Germinal center (tissue), 1 donor: ENCODE measurements at places on chromosomes 16 and 17.

GRCh38 chr16:19808061-19808641, 76.5 kb downstream of the GPRC5B start:
- DNase-seq = no peak

DNA sequence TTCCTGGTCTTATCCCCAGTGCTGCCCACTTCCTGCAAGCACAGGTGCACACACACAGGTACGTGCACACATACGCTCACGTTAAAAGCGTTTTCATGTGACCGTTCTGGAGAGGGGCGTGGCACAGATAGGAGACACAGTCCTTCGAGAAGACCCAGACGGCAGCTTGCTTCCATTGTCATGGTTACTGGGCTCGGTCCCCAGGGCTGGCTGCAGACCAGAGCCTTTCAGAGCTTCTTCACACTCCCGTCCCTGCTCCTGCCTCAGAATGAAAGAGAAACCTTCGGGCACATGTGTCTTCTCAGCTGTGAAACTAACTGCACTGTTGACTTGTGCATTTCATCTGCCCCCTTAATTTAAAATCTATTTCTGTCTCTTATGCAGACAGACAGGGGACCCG, 154.2 kb downstream of the PITPNC1 start:
- peak; percentile 24 for DNase-seq

- peak; percentile 39 for DNase-seq
These were observed 5.8 kb downstream of the SEPHS2 start for GRCh38 chr16:30439720-30440348.

DNA sequence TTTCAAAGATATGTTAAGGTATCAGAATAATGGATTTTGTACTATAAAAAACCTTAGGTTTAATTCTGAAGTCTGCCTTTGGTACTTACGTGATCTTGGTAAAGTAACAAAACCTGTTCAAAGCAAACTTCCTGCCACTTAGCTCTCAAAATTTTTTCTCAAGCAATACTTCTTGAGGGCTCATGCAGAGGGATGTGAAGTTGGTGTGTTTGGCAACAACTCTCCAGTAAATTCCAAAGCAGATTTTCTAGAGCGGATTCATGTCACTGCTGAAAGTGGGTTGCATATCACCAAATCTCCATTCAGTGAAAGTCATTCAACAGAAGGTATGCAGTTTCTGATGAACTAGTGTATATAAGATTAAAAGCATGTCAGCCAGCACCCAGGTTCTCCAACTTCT, 856.7 kb downstream of the CDH8 start:
- DNase-seq = no peak

DNA sequence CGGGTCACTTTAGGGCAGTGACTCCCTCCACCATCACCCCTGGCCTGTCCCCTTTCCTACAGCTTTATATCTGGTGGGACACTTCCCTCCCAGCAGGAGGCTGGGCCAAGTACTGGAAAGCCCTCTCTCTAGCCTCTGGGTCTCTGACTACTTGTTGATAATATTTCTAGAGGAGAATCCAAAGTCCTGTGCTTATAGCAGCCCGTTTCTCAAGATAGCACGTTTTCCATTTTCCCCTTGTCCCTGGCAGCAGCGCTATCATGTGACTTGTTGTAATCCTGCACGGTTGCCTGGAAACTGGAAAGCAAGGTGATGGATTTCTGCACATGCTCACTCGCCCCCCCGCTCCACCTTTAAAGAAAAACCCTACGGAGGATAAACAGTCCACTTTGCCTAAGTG, 3.3 kb upstream of the AXIN2 start:
- DNase-seq = no peak

GRCh38 chr16:84136331-84137125, 8.4 kb downstream of the HSDL1 start:
- DNase-seq = no peak

DNA sequence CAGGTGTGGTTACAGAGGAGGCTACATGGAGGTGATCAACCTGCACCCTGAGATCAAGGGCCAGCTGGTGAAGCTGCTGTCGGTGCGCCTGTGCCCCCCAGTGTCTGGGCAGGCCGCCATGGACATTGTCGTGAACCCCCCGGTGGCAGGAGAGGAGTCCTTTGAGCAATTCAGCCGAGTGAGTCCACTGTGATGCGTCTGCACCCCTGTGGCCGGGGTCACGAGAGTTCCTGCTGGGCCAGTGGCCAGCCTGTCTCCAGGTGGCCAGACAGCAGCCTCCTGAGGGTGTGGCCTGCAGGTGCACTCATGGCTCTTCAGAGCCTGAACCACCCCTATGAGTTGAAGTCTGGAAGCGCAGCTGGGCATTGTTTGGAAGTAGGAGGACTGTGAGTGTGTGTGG, 38.1 kb downstream of the GPT2 start:
- DNase-seq = no peak

DNA sequence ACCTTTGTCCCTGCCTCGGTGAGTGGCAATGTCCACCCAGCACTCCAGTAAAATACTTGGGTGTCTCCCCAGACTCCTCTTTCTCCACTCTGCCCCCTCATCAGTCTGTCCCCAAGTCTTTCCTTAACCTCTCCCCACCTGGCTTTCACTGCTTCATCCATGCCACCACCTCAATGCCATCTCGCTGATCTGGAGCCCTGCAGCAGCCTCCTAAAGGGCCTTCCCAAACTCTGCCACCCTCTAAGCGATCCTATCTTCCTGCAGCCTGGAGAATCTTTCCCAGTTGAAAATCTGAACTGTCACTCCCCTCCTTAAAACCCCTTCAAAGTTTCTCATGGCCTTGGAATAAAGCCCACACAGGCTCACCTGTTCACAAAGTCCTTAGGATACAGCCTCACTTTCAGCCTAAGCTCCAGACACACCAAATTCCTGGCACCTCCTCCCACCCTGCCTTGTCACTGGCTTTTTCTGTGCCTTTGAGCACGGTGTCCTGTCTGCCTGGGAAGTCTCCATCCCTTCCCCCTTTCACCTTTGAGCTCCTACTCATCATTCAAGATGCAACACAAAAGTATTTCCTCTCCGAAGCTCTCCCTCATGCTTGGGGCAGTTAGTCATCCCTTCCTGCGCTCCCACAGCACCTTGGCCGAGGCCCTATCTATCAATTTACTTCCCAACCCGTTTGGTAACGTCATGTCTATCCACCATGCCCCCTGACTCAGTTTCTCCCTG, 2.8 kb downstream of the WNK4 start:
- no peak for DNase-seq

- DNase-seq = no peak
These were observed 65.0 kb downstream of the NCOR1 start for GRCh38 chr17:16150251-16150856.

DNA sequence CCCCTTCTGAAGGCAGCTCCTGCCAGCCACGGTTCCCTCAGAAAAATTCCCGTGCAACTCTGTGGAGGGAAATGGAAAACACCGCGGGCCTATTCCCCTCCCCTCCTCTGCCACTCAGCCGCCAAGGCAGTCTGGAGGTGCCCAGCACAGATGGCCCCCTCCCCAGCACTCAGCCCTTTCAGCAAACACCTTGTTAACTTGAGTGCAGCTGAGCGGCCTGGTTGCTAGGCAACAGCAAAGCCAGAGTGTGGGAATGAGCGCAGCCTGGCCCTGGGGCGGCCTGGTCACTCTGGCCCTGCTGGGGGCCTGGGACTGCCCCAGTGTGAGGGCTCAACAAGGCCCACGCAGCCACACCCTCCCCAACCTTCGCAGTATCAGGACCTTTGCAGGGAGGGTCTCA, 32.8 kb downstream of the CACNA1G start:
- no peak for DNase-seq

- no peak for DNase-seq
These were observed 5.5 kb upstream of the ACSF2 start for GRCh38 chr17:50420419-50421112.

DNA sequence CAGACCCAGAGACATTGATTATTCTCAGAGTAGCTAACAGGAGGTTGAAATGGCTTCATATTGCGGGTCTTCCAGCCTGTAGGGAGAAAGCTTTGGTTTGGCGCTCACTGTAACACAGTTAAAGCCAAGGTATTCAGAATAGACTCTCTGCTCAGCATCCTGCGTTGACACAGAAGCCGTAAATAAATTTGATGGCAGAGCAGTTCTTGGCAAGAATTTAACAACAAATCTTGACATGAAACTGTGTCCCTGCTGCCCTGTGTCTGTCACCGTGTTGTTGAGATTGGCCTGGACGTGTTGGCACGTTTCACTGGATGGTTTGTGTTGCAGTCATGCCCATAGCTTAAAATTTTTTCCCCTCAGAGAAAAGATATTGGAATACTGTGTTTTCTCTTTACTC, 359.6 kb downstream of the SNX29 start:
- DNase-seq = no peak

DNA sequence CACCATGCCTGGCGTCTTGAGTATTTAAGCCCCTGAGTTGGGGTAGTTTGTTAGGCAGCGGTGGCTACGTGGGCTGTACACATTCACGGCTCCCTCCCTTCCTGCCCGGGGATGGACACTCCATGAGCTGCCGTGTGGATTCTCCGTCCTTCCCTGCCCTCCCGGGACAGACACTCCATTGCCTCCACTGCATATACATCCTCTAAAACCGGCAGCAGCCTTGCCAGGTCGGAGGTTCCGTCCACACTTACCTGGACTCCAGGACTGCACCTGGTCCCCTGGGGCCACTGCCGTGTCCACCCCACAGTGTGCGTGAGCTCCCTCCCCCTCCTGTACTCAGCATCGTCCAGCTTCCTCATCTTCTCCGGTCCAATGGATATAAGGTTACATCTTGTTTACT, 3.5 kb upstream of the SPATA2L start:
- no peak for DNase-seq

DNA sequence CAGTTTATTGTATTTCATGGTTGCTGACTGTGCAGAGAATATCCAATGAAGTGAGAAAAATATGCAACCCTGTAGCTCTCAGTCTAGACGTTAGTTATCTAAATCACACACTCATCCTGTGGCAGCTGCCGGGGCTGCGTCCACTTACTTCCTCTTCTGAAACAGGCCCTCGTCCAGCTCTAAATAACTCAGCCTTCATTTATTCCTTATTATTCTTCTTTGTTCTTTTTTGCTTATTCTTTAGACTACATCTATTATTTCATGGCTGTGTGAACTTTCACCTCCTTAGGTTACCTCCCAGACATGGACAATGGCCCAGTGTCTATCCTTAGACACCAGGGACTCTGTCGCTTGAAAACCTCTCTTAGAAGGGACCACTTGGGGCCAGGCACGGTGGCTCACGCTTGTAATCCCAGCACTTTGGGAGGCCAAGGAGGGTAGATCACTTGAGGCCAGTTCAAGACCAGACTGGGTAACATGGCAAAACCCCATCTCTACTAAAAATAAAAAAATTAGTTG, 3.4 kb upstream of the THUMPD1 start:
- no peak for DNase-seq

- no peak for DNase-seq
These were observed 19.8 kb upstream of the TANGO6 start for GRCh38 chr16:68823401-68824135.

DNA sequence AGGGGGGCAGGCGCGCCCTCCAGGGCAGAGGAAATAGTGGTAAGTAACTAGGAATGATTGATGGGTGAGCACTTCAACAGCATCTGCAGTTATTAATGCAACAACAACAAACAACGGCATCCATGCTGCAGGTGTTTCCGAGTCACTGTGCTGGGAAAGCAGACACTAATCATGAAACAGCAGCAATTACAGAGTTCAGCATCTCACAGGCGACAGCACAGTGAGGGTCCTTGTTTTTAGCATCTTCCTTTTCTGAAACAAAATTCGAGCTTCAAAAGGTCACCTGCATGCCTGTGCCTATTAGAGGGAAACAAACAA, 191.9 kb downstream of the SLC39A11 start:
- no peak for DNase-seq

DNA sequence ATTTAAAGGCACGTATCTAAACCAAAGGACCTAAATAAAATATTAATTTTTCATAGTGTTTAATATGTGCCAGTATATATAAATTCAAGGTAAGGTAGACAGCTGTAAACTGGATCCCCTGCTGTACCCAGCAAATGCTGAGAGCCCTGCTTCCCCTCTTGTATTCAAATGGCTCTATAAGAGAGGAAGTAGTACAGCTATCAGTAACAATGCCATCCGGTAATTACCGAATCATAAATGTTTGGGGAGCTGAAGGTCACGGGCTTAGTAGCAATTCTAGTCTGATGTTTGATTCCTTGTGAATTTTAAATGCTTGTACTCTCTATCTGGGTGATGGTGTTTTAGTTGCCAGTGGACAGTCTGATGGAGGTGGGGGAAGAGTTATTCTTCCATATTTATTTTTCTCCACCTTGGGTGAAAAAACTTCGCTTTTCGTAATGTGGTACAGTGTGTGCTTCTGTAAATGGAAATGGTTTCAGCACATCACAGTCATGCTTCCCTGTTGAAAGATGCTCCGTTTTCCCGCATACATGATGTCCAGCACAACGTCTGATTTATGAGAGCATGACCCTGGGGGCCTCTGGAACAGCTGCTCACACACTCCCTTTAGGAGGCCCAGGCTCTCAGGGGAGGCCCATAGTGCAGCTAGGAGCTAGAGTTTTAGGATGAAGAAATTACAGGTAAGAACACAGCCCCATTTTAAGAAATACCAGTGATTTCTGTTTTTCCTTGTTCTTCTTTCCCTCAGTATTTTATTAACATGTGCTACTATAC, 423.9 kb downstream of the WWOX start:
- DNase-seq = no peak

DNA sequence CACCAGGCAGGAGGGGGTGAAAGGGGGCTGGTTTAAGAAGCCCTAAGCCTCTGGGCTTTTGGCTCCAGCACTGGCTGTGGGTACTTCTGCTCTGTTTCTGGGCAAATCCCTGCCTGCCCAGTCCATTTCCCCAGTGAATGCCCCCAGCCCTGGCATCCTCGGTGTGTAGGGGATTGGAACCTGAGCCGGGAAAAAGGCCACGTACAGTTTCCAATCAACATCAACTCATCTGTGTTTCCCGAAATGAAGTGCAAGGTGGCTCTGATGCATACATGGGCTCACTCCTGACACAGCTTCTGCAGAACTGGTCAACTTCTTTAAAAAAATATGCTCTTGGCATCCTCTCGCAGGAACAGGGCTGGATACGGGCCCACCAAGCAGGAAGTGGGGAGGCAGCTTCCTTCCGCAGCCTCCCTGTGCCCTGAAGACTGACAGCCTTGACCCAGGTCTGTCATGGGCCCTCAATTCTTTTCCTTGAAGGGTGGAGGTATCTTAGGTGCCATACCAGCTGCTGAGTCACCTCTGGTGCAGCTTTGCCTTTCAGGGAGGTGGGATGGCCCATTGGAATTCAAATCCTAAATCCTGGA, 73.3 kb downstream of the N4BP1 start:
- DNase-seq = no peak

DNA sequence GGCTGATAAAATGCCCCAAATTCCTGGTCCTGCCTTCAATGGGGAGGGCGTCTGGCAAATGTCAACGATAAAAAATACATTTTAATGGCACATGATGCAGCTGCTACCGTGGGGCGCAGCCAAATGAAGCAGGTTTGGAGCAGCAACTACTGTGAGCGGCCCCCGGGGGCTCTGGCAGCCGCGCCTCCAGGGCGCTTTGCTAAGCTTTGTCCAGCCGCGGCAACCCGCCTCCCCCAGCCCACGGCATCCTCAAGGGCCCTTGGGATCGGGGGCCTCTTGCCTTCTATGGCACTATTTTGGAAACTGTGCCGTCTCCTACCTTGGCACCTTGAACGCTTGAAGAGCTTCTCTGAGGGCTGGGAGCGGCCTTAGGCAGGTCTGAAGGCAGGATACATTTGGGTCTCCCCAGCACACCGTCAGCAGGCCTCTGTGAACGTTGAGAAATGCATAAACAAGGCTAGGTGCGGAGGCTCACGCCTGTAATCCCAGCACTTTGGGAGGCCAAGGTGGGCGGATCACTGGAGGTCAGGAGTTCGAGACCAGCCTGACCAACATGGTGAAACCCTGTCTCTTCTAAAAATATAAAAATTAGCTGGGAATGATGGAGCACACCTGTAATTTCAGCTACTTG, 25.1 kb downstream of the TBX4 start:
- no peak for DNase-seq
